Right renal pelvis (tissue), 4 donors: ENCODE measurements at places on chromosomes 3 and 15.

GRCh38 chr3:75176937-75177336 lies 487.2 kb upstream of the FRG2C start:
- no peak for DNase-seq

- no peak for DNase-seq
These were observed 417.8 kb upstream of the TPM1 start for GRCh38 chr15:62624547-62625378.

DNA sequence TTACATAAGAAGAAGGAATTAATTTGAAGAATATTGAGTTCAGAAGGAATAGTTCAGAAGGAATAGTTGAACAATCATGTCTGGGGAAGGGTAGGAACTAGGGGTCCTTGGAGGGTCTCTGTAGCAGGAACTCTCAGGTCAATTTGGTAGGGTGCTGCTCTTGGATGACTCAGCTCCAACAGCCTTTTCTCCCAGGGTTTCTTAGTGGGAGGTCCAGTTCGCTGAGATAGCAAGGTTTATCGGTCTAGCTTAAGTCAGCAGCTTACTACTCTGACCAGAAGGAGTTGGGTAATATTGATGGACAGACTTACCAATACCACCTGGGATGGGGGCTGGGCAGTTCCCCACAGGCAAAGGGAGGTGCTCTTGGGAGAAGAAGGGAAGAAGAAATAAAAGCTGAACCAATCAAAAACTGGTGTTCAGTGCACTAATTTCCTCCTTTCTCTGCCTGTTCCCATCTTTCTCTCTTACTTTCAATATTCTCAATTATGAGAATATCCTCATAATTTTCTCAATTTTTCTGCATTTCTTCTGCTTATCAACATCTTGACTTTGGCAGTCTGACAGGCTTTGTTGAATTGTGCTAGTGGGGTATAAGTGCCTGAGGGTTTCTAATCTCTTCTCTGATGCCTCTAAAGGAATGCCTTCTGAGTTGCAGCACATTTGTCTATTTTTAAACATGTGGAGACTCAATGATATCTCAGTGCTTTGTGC lies 14.4 kb upstream of the MITF start:
- no peak for DNase-seq

- DNase-seq, result no peak
These were observed 554.4 kb downstream of the IGSF11 start for GRCh38 chr3:118480101-118480860.

DNA sequence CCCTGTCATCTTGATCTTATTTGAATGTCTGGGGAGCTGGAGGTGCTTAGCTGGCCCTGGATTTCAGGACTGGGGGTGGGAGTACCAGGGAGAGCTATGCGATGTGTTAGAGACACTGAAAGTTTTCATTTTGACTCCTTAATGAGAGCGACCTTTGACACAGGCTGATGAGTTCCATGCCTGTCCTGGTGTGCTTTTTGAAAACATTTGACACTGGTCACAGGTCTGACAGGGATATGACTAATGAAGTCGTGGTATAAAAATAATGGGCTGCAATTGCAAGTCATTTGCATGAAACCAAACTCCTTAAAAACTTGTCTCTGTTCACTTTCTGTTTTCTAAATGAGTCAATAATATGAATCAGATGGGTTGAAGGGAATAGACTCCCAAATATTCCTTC lies 81.9 kb downstream of the MECOM start:
- no peak for DNase-seq

GRCh38 chr3:103657756-103658155 lies 1222.9 kb downstream of the ZPLD1 start:
- no peak for DNase-seq

DNA sequence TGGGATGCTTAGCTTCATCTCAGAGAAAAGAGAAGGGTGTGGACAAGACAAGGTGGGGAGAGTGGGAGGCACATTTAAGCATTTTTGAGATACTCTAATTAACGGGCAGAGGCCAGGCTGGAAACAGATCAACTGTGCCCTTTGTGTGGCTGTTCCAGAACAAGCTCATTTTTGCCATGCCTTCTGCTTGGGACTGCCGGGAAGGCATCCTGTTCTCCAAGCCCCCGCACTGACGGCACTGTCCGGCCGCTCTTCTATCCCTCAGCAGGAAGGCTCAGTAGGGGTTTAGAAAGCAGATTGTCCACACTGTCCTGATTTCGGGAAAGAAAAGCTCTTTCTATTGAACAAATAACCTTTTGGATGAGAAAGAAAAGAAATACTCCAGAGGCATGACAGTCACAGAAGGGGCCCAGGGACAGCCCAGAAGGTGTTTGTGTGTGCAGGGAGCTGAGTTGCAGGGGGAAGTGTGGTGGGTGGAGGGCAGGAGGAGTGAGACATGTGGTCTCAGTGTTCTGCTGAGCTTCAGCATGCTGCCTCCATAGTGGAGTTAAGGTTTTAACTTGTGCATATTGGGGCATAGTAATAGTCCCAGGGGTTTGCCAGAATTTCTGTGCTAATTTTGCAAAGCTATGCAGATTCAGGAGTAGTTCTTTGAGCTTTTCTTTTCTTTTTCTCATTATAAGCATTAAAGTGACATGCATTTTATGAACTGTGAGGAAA lies 27.3 kb downstream of the SV2B start:
- no peak for DNase-seq

GRCh38 chr15:92930054-92930621 lies 30.0 kb downstream of the CHD2 start:
- no peak for DNase-seq

DNA sequence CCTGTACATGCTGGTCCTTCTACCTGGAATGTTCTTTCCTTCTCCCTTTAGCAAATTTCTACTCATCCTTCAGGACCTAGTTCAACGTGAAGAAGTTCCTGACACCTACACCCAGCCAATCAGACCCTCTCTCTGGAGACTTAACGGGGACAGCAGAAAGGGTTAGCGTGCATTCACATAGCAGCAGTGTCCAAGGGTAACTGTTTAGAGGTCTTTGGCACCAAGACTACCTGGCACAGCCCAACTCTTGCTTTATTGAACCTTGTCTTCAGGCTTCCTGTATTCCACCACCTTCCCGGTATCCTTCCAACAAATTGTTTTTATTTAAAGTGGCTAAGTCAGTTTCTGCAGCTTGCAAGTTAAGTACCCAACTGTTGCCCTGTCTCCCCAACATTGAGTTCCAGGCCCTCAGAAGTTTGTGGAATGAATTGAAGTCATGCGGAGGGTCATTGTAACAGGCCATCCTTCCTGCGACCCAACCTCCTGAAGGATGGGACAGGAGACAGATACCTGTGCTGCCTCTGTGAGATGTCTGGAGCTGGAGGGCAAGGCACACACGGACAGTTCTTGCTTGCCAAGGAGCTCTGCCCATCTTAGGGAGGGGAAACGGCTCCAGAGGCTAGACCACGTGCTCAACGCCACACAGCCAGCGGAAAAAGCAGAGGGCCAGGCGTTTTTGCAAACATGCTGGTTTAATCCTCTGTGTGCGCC lies 14.4 kb upstream of the WNT7A start:
- DNase-seq, result no peak

DNA sequence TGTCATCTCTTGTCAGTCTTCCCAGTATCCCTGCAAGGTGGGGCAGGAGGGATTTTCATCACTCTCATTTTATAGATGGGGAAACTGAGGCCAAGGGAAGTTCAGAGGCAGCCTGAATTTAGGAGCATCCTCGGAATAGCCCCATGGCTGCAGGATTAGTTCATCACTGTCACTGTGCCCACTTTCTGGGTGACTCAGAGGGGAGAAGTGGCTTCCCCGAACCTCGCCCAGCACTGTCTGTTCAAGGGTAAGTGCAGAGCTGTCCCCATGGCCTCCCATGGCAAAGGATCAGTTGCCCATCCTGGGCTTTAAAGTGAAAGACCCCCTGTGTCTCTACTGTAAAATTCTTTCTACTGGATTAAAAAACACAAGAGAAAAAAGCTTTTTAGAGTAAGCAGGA lies 60.0 kb upstream of the SEC13 start:
- no peak for DNase-seq

- no peak for DNase-seq
These were observed 92.1 kb upstream of the CHD2 start for GRCh38 chr15:92807971-92808571.

DNA sequence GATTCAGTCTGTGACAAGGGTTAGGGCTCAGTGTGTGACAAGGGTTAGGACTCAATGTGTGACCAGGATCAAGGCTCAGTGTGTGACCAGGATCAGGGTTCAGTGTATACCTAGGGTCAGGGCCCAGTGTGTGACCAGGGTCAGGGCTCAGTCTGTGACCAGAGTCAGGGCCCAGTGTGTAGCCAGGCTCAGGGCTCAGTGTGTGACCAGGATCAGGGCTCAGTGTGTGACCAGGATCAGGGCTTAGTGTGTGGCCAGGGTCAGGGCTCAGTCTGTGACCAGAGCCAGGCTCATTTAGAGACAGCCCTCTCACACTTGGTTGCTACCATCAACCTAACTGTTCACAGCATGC lies 24.2 kb downstream of the LOXL1 start:
- DNase-seq, result no peak

DNA sequence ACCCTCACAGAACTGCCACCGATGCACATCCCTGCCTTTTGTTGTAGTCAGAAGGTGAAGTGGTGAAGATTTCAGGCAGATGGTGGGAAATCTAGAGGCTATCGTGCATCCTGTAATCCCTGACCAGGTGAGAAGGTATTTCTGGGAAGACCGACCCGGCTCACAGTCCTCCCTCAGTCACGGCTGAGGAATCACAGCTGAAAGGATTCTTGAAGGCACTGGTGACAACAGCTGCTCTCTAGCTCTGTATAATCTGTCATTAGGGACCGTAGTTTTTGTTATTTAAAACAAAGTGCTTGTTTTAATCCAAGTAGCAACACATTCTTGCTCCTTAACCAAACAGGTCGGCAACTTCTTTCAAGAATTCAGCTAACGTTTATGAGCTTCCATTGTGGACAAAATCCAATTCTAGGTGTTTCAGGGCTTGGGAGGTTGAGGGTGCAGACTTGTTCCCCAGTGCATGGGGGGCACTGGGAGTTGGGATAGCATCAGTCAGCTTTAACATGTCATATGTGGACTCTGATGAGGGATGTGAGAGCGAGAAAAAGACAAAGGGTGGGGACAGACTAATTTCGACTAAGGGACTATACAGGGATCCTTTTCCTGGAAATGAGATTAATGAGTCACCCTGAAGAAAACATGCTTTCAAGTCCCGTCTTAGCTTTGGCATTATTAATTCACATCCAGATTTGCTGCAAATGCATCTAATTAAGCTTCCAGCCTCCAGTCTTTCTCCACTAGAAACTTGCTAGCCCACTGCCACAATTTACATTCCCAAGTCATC lies 141.0 kb upstream of the RASGRP1 start:
- DNase-seq, result no peak

- no peak for DNase-seq
These were observed 253.8 kb upstream of the ARL6 start for GRCh38 chr3:97510795-97511194.

DNA sequence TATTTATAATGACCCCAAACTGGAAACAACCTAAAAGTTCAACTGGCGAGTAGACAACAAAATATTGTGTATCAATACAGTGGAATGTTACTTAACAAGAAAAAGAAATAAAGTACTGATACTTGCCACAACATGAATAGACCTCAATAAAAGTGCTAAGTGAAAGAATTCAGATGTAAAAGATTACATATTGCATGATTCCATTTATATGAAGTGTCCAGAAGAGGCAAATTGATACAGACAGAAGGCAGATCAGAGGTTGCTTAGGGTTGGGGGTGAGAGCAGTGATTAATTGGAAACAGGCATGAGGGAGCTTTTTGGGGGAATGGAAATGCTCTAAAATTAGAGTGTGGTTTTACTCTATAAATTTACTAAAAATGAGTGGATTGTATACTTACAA lies 183.3 kb downstream of the SATB1 start:
- DNase-seq, result no peak

GRCh38 chr3:128849911-128850455 lies 29.4 kb upstream of the ACAD9 start:
- DNase-seq, result no peak

DNA sequence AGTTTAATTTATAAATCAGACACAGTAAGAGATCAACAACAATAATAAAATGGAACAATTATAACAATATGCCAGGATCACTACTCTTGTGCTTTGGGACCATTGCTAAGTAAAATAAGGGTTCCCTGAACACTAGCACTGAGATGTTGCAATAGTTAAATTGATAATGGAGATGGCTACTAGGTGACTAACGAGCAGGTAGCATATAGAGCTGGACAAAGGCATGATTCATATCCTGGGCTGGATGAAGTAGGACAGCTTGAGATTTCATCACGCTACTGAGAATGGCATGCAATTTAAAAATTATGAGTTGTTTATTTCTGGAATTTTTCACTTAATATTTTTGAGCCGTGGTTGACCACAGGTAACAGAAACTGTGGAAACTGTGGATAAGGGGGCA lies 20.7 kb upstream of the MYZAP start:
- DNase-seq, result no peak

DNA sequence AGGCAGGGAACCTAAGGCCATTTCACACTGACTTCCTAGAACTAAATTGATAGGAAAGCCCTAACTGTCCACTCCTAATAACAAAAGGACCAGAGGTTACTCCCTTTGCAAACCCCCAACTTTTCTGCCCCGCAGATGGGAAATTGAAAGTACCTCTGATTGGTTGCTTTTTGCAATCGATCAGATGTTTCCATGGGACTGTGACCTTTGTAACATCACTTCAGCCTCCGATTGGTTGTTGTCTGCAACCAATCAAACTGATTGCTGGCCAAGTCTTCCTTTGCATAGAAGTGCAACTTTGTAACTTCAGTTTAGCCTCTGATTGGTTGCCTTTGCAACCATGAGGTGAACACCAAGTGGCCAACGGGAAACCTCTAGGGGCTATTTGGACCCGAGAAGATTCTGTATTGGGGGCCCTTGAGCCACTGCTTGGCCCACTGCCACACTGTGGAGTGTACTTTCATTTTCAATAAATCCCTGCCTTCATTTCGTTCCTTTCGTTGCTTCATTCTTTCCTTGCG lies 11.3 kb upstream of the KNL1 start:
- DNase-seq, result no peak

DNA sequence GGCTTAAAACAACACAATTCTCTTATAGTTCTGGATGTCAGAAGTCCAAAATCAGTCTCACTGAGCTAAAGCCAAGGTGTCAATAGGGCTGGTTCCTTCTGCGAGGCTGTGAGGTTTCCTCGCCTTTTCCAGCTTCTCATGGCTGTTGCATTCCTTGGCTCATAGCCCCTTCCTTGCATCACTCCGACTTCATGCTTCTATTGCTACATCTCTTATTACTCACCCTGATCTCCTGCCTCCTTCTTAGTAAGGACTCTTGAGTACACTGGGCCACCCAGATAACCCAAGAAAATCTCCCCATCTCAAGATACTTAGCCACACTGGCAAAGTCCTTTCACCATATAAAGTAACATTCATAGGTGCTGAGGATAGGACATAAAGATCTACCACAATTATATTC lies 193.9 kb downstream of the ADAMTS17 start:
- DNase-seq, result no peak
